RKO (cell line): ENCODE measurements at places on chromosomes 11 and 22.
A peak's percentile ranks its signal among the peaks of the same experiment; 100 is the strongest.

- DNase-seq, result no peak
Observed at GRCh38 chr11:15988016-15988550, 368.3 kb downstream of the SOX6 start.

GRCh38 chr22:42967933-42968332 is 47.0 kb downstream of the PACSIN2 start:
- DNase-seq, result no peak

DNA sequence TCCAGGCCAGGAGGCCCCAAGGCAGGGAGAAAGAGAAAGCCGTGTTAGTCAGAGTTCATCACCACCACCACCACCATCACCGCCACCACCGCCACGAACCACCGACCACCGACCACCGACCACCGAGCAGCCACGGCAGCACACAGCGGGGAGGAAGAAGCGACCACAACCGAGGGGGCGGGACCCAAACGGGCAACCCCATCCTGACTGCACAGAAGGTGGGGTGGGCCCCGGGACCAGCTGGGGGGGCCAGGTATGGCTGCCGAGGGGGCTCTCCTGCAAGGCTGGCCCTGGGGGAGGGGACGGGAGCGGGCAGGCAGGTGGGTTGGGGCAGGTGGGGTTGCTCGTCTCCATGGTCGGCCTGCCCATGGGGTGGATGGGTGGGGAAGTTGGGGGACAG is 34.2 kb downstream of the SYT7 start:
- no peak for DNase-seq

DNA sequence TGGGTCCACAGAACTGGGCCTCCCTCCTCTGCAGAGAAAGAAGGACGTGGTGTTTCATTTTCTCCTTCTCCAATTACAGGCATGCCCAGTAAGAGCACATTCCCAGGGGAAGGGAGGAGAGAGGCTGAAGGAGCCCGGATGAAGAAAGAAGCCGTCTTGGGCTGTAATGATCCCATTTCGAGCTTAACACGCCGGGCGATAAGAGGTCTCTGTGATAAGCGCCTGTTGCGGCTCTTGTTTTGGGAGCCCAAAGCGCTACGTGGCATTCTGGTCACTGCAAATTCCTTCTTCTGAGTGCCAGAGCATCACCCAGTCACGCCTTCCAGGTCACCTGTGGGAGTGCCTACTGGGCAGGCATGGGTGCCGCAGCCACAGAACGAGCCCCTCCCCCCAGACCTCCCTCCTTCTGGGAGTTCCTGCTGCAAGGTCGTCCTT is 57.5 kb downstream of the ANO1 start:
- DNase-seq, result no peak

GRCh38 chr11:129896062-129896461 is 684 bp upstream of the NFRKB start:
- no peak for DNase-seq

- no peak for DNase-seq
Observed at GRCh38 chr22:47000256-47000655, 237.8 kb downstream of the TBC1D22A start.

GRCh38 chr22:37534445-37534844 is 15.2 kb upstream of the CARD10 start:
- DNase-seq, result no peak

GRCh38 chr11:2222451-2222850 is 47.9 kb downstream of the ASCL2 start:
- no peak for DNase-seq

- DNase-seq, result no peak
Observed at GRCh38 chr11:65416841-65417701, 5.5 kb upstream of the NEAT1 start.

DNA sequence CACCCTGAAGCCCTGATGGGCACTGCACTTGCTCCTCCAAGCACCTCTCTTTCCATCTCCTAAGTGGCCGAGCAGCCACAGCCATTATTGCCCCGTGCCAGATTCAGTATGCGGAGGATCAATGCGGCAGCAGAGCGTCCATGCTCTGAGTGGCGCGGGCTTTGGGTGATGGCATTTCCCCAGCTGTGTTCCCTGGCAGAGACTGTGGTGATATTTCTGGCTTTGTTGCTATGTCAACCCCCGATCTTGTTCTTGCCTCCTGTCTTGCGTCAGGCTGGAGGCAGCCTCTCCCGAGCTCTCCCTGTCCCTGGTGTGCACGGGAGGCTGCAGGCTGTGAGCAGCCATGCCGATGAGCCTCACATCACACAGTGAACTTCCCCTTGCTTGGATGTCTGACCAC is 1018.6 kb downstream of the TBC1D22A start:
- DNase-seq, result no peak

DNA sequence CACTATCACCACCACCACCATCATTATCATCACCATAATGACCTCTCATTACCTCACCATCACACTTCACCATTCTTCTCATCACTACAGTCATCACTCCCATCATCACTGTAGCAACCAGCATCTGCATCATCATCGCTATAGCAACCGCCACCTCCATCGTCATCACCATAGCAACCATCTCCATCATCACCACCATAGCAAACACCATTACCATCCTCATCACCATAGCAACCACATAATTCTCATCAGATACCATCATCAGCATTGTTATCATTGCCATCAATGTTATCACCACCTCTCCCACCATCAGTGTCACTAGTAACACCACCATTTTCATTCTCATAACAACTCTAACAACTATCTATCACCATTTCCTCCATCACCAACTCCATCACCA is 23.1 kb upstream of the CD82 start:
- DNase-seq, result peak; percentile 11

DNA sequence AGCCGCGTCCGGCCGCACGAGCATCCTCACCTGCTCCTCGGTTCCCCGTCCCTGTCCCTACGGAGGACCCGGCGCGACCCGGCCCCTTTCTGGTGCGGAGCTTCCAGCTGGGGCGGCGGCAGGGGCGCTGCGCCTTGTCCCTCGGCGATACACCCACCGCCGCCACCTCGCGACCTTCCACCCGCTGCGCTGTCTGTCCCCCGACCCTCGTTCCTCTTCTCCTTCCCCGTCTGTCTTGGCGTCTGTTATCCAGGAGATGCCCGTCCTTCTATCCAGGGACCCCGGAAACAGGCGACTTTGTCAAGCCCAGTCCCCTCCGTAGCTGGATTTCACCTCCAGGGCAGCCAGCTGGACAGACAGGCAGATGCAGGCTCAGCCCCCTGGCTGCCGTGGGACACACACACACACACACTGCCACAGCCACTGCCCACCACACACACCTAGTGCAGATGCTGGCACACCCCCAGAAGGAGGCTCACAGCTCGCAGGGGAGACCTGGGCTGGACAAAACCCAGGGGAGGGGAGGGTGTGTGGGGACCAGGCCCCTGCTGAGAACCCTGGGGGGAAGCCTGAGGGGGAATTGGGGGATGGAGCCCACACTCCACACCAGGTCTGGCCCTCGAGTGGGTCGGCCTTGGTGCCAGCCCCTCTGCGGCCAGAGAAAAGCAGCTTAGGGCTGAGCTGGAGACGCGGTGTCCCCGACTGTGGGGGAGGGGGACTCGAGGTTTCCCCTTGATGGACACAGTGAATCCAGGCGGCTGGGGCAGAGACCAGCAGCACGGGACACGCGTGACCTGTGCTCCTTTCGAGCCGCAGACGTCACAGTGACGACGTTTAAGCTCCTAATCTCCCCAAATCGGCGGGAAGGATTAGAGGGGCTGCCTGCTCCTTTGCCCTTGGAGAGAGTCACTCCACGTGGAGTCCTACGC is 788 bp downstream of the DRD4 start:
- no peak for DNase-seq

DNA sequence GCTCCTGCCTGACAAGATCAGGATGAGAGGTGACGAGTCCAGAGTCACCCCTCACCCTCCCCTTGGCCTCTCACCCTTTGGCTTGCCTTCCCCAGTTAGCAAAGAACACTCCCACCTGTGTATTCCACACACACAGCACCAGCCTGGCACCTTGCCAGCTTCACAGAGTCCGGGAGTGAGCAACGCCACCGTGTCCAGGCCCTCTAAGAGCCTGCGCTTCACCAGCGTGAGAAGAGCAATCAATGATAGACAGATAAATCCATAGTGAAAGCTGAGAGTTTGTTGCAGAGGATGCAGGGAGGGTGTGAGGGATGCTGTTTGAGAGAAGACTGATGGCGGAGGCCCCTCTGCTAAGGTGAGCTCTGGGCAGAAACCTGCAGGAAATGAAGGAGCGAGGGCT is 404.5 kb downstream of the LARGE1 start:
- DNase-seq, result no peak

DNA sequence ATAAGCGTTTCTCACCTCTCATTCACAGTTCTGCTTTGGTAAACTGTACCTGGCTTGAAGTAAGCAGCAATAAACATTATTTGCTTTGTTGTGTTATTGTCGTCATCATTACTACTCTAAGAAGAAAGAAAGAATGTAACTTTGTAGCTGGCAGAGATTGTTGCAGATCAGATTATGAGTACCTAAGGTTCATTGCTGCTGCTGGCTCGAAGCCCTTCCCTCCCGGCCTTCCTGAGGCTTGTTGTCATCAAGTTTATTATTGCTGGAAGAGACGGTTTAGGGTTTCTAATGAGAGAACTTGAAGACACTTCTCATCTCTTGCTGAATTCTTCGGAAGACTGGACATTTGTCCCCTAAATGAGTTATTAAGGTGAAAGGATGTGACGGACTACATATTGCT is 101.3 kb downstream of the GRAMD1B start:
- no peak for DNase-seq
